Neural progenitor cell (in vitro differentiated cells): ENCODE measurements at places on chromosomes 1 and 21.

GRCh38 chr1:228073857-228074545 is 8.5 kb upstream of the ARF1 start:
- no peaks in the 10 kb centered on the region for H3K36me3 ChIP-seq
- no peak overlapping the region for H3K4me3 ChIP-seq
- peaks cover 16% of the 10 kb centered on the region for H3K4me1 ChIP-seq

- H3K27ac ChIP-seq = no peak overlapping the region
- peaks cover 10% of the 10 kb centered on the region for H3K4me1 ChIP-seq
- no peak overlapping the region for H3K4me3 ChIP-seq
- peak; percentile 81 for DNase-seq
Observed at GRCh38 chr1:19338323-19338762, 26.2 kb downstream of the SLC66A1 start.

- H3K4me3 ChIP-seq = peak overlapping the region; percentile 42
- no peaks in the 10 kb centered on the region for H3K36me3 ChIP-seq
- peaks cover 22% of the 10 kb centered on the region for H3K27me3 ChIP-seq
- peak; percentile 95 for DNase-seq
- H3K4me1 ChIP-seq = peaks cover 67% of the 10 kb centered on the region
- H3K27ac ChIP-seq = peak overlapping the region; percentile 66
Observed at GRCh38 chr21:42234464-42235241, 15.7 kb downstream of the ABCG1 start.

DNA sequence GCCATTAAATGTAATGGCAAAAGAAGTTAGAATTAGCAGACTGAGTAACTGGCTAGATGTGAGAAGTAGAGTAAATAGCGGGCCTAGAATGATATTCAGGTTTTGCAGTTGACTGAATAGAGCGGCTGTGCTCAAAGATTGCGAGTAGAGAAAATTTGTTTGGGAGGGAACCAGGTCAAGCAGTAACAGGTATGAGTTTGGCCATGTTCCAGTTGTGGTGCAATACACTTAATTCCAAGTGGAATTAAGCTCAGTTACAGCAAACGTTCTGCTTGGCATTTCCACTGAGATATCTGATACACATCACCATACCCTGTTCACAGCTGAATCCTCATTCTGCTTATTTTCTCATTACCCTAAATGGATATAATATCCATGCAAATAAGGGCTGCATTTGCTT is 1382.9 kb downstream of the MRPL39 start:
- no peaks in the 10 kb centered on the region for H3K27me3 ChIP-seq
- H3K27ac ChIP-seq = no peak overlapping the region
- H3K4me3 ChIP-seq = no peak overlapping the region
- H3K36me3 ChIP-seq = no peaks in the 10 kb centered on the region
- no peaks in the 10 kb centered on the region for H3K4me1 ChIP-seq

- no peak overlapping the region for H3K27ac ChIP-seq
- peak; percentile 95 for DNase-seq
- no peak overlapping the region for H3K4me3 ChIP-seq
- peaks cover 6% of the 10 kb centered on the region for H3K4me1 ChIP-seq
- no peaks in the 10 kb centered on the region for H3K36me3 ChIP-seq
- no peaks in the 10 kb centered on the region for H3K27me3 ChIP-seq
Observed at GRCh38 chr1:3910857-3911845, 11.1 kb upstream of the C1orf174 start.

DNA sequence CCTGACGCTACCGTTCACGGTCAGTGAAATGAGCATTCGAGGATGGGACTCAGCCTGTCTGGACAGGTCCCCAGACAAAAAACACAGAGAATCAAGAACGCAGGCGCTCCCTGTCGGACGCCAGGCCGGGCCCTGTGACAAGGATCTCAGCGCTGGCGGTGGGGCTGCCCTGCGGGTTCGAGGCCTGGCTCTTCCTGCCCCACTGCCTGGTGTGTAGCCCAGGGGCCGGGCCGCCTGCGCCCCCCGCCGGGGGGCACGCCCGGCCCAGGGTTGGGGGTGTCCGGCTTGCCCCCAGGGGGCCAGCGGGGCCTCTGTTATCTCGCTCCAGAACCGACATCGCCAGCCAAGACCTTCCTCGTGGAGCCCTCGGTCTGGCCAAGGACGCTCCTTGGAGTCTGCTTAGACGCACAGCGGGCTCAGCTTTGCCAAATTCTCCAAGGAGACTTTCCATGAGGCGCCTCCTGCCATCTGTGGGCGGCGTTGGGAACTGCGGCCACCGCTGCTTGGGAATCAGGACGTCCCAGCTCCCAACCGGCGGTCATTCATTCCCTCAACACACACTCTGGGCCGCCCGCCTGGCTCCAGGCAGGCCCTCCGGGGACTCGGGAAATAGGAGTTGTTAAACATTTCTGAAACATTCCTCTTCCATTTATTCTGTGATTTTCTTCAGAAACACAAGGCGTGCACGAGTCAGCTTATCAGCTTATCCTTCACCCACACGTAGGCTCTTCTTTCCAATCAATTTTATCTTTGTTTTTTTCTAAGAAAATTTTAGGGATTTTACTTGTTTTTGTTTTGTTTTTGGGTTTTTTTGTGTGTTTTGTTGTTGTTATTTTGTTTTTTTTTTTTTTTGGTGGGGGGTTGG is 11.3 kb upstream of the RIPK4 start:
- H3K27ac ChIP-seq = no peak overlapping the region
- H3K36me3 ChIP-seq = no peaks in the 10 kb centered on the region
- peak; percentile 93 for DNase-seq
- H3K4me3 ChIP-seq = no peak overlapping the region

- H3K27ac ChIP-seq = no peak overlapping the region
- H3K36me3 ChIP-seq = no peaks in the 10 kb centered on the region
- DNase-seq = no peak
- H3K4me1 ChIP-seq = no peaks in the 10 kb centered on the region
- H3K4me3 ChIP-seq = no peak overlapping the region
Observed at GRCh38 chr1:19960591-19960990, 18.8 kb downstream of the PLA2G2A start.

GRCh38 chr1:119046785-119047438 is 58.8 kb upstream of the TBX15 start:
- no peaks in the 10 kb centered on the region for H3K4me1 ChIP-seq
- no peak for DNase-seq
- no peak overlapping the region for H3K4me3 ChIP-seq

- no peak for DNase-seq
- H3K27me3 ChIP-seq = no peaks in the 10 kb centered on the region
- no peak overlapping the region for H3K27ac ChIP-seq
- peaks cover 8% of the 10 kb centered on the region for H3K4me1 ChIP-seq
Observed at GRCh38 chr1:101918277-101918676, 78.4 kb downstream of the OLFM3 start.

- no peaks in the 10 kb centered on the region for H3K36me3 ChIP-seq
- no peak overlapping the region for H3K27ac ChIP-seq
- DNase-seq = no peak
- no peaks in the 10 kb centered on the region for H3K27me3 ChIP-seq
Observed at GRCh38 chr1:234713440-234713839, 103.5 kb upstream of the IRF2BP2 start.

DNA sequence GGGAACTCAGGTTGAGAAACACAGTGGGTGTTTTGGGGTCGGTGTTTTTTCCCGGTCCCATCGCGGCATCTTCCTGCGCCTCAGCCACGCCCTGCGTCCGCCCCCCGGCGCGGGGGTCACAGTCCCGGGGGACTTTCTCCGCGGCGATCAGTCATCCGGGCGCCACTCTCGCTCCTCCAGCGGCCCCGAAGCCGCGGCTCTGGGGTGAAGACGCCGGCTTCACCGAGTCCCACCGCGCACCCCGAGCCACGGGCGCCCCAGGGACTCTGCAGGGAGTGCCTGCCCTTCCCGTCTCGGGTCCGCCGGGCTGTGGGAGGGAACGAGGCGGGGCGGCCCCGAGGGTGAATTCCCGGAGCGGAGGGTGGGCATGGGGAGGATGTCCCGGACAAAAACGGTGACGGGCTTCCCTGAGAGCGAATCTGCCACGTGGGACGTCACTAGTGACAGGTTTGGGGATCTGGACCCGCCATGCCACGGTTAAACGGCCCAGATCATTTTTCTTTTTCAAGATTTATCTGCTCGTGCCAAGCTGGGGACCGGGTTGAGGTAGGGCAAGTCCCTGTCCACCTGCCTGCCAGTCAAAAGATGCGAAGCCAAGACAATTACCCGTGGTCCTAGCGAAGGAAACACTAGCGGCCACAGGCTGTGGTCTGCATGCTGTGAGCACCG is 717 bp upstream of the BATF3 start:
- H3K4me3 ChIP-seq = peak overlapping the region; percentile 45
- H3K4me1 ChIP-seq = no peaks in the 10 kb centered on the region
- DNase-seq = peak; percentile 37
- peaks cover 95% of the 10 kb centered on the region for H3K27me3 ChIP-seq
- H3K27ac ChIP-seq = no peak overlapping the region
- H3K36me3 ChIP-seq = no peaks in the 10 kb centered on the region

GRCh38 chr1:226884116-226884625 is 13.8 kb downstream of the PSEN2 start:
- H3K36me3 ChIP-seq = no peaks in the 10 kb centered on the region
- H3K27ac ChIP-seq = no peak overlapping the region
- H3K4me1 ChIP-seq = no peaks in the 10 kb centered on the region
- no peaks in the 10 kb centered on the region for H3K27me3 ChIP-seq

DNA sequence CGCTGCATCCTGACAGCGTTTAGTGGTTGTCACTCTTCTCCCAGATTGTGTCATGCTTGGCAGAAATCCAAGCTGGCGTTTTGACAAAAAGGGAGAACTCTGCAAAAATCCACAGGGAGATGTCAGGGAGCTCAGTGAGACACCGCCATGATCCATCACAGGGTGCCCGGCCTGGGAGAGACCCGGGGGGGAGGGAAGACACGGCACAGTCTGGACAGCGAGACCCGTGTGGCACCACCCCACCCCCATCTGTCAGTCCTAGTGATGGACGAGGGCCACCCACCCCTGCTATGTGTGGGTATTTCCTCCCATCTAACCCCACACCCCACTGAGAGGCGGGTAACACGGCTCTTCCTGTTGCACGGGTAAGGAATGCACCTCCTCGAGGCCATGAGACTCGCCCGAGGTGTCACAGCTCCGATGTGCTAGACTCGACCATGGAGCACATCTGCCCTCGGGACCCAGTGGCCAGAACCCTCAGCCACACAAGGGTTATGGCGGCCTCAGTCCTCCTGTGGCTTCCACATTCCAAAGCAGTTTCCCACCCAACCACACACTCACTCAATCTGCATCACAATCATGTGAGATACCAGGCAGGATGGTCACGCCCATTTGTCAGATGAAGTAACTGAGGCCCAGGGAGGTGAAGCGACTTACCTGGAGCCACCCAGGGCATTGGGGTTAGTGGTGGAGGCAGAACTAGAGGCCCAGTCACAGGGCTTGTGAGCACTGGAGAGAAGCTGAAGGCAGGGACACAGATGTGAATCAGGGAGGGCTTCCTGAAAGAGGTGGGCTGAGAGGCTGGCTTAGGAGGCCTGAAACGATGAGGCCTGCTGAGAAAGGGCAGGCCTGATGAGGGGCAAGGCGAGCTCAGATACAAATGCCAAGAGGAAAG is 688.5 kb downstream of the MATN1 start:
- no peaks in the 10 kb centered on the region for H3K36me3 ChIP-seq
- no peak overlapping the region for H3K27ac ChIP-seq
- no peak for DNase-seq
- H3K27me3 ChIP-seq = no peaks in the 10 kb centered on the region

GRCh38 chr21:33975548-33976081 is 60.0 kb upstream of the ATP5PO start:
- no peaks in the 10 kb centered on the region for H3K27me3 ChIP-seq
- no peaks in the 10 kb centered on the region for H3K36me3 ChIP-seq
- H3K4me3 ChIP-seq = no peak overlapping the region
- peaks cover 22% of the 10 kb centered on the region for H3K4me1 ChIP-seq
- no peak overlapping the region for H3K27ac ChIP-seq

DNA sequence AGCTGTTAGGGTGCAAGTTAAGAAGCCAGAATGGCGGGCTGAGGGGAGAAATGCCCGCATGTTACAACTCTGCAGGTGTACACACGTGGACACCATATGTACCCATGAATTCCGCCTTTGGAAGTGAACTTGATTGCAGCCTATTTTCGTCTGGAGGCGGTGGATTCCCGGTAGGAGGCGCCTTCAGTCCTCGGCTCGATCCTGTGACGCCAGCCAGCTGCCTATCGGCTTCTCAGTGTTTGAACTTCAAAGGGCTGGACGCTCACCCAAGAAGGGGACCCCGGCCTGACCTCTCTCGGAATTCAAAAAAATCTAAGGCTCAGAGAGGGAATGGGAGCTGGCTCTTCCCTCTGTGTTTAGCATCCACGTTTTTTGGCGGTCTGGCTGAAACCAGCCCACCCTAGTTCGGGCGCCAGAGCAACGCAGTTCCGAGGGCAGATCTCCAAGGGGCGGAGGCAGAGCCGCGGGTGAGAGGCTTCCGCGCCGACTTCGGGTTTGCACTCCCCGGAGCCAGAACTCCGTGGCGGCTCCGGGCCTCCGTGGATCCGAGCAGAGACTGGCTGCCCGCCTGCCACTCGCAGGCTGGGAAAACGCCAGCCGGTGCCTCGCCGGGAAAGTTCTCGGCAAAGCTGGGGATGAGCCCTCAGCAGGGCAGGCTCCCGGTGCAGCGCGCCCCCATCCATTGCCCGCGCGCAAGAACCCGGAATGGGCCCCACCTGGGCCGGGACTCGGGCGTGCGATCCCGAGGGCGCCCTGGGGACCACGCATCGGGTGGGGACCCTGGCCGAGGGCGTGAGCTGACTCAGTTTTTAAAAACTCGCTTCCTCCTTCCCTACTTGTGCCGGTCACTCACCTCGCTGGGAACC is 996 bp upstream of the TMEM51 start:
- H3K36me3 ChIP-seq = no peaks in the 10 kb centered on the region
- H3K4me3 ChIP-seq = peak overlapping the region; percentile 86
- H3K27me3 ChIP-seq = peaks cover 77% of the 10 kb centered on the region
- DNase-seq = peak; percentile 75
- peaks cover 19% of the 10 kb centered on the region for H3K4me1 ChIP-seq
- H3K27ac ChIP-seq = no peak overlapping the region

DNA sequence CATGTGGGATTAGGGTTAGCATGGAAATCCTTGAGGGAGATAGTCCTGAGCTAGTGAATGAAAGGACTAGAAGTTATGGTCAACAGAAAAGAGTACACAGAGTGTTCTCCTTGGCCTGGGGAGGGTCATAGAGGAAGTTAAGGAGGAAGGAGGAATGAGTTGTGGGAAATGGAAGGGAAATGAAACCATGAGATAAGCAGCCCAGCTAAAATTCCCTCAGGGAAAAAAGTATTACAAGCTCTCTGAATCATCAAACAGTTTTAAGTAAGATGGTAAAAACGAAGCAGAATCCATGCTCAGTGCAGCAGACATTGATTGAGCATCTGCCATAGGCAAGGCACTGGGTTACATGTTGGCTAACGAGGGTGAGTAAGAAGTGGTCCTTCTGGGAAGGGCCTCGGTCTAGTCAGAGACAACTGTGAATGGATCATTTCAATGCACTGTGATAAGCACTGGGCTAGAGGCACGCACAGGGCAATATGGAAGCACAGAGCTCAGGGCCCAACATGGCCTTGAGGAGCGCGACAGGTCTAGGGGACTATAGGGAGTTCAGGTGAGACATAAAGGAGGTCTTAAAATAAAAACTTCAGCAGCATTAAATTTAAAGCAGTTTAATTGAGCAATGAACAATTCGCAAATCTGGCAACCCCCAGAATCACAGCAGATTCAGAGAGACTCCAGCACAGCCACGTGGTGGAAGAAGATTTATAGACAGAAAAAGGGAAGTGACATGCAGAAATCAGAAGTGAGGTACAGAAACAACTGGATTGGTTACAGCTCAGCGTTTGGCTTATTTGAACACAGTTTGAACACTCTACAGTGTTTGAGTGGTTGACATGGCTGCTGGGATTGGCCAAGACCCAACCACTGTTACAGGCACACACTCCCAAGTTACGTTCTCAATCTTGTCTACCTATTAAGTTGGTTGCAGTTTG is 219.5 kb downstream of the HLX start:
- no peaks in the 10 kb centered on the region for H3K4me1 ChIP-seq
- no peaks in the 10 kb centered on the region for H3K36me3 ChIP-seq
- no peak overlapping the region for H3K4me3 ChIP-seq
- no peak overlapping the region for H3K27ac ChIP-seq
